ENCODE measurements at places on chromosomes 13 and 19.
A peak's percentile ranks its signal among the peaks of the same experiment; 100 is the strongest.

GRCh38 chr19:19342086-19343015 is 21.7 kb downstream of the MAU2 start:
- peak; percentile 65 for DNase-seq

DNA sequence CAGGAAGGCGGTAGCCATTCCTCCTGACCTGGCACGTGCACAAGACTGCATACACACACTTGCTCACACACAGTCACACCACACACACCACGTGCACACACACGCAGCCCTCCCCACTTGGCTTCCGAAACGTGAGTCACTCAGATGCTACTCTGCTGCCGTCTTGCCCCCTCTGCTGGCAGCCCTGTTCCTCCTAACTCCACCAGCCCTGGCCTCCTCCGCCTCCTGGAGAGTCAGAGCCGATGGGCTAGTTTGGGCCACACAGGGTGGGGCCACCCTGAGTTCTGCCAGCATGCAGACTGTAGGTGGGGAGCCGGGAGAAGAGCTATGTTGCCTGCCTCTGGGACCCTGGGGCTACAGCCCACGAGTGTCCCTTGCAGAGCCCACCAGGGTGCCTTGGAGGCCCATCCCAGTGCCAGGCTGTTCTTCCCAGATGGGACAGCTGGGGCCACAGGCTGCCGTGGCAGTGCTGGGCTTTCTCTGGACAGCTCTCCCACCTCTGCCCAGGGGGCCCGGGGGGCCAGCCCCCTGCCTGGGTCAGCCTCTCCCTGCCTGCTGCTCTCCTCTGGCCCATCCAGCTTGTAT is 12.1 kb downstream of the PIN1 start:
- DNase-seq = peak; percentile 24

DNA sequence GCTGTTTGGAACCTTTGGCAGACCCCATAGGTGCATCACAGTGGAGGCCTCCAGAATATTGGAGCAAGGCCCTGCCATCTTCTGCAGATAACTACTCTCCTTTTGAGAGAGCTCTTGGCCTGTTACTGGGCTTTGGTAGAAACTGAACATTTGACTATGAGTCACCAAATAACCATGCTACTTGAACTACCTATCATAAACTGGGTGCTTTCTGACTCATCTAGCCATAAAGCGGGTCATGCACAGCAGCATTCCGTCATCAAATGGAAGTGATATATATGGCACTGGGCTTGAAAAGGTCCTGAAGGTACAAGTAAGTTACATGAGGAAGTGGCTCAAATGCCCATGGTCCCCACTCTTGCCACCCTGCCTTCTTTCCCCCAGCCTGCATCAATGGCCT is 782.5 kb upstream of the SLITRK6 start:
- no peak for DNase-seq

- DNase-seq = no peak
Measured at GRCh38 chr13:98613591-98613990, 36.7 kb upstream of the STK24 start.

DNA sequence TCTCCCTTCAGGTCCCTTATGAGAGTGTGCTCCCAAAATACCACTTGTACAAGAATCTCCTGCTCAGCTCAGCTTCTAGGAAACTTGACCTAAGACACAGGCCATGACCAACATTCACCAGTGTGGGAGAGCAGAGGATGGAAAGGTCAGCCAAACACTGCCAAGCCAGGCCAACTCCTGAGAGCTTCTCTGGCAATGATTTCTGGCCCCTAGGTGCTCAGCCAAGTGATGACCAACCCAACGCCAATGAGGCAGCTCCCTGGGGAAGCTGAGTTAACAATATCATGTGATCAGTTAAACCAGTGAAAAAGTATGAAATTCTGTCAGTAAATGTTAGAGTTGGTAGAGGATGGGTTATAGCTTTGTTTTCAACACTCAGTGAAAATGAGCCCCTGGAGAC is 49.1 kb upstream of the FLT1 start:
- no peak for DNase-seq

GRCh38 chr19:48487948-48488347 is 18.8 kb downstream of the CYTH2 start:
- peak; percentile 34 for DNase-seq

Data from hematopoietic multipotent progenitor cell treated with erythropoietin and hydrocortisone succinate and interleukin-3 and kit ligand, for 17 days (in vitro differentiated cells).